ENCODE measurements at places on chromosomes 1 and 21.

DNA sequence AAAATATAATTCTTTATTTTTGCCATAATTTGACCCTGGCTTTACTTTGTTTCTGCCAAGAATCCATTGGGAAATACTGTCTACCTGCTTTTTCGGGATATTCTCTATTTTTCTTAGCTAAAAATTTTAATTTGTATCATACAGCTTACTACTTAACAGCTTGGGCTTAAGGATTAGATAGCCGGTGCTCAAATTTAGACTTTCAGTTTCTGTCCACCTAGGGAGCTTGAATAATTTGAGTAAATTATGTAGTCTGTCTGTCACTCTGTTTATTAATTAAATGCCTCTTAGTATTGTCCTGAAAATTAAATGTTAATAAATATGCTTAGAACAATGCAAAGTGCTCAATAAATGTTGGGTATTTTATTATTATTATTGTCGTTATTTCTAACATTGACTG is 6.7 kb downstream of the SYCP1 start:
- H3K27ac ChIP-seq: no peak overlapping the region
- H3K27me3 ChIP-seq: peaks cover 2% of the 10 kb centered on the region
- no peak overlapping the region for H3K4me3 ChIP-seq
- DNase-seq: no peak
- no peaks in the 10 kb centered on the region for H3K36me3 ChIP-seq

DNA sequence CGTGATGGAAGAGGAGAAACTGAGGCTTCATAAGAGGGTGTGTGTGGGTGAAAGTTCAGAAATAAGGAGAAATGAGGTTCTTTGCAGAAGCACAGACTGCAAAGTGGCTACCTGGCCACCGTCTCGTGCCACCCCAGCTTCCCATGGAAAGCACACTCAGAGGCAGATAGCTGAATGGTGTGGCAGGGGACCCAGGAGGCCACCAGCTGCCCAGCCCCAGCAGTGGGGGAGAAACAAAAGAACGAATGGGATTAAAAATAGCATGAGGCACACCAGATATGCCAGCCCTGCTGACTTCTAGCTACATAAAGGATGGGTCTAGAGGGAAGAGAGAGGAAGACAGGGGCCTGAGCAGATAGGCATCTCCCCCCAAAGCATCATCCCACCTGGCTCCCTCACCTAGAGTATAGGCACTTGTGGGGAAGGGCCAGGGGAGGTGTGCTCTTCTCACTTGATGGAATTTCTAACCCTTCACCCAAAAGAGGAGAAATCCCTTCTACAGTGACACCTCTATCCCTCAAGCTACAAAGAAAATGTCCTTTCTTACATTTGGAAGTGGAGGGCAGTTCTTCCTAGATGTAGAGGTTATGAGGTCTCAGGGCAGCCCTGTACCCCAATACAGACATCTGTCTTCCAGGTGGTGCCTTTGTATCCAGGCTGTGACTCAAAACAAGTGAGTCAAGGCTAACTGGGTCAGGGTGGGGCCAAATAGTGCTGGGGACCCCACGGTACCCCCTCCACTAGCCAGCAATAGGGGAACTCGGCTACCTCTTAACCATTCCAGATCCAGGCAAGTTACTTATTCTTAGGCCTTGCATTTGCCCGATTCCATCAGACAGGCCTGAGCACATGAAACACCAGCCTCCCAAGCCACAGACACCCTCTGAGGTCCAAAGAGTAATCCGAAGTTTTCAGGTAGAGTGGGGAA is 3.5 kb downstream of the HDGF start:
- no peak for DNase-seq
- H3K36me3 ChIP-seq: peaks cover 27% of the 10 kb centered on the region
- H3K27ac ChIP-seq: peak overlapping the region; percentile 88
- H3K27me3 ChIP-seq: no peaks in the 10 kb centered on the region

DNA sequence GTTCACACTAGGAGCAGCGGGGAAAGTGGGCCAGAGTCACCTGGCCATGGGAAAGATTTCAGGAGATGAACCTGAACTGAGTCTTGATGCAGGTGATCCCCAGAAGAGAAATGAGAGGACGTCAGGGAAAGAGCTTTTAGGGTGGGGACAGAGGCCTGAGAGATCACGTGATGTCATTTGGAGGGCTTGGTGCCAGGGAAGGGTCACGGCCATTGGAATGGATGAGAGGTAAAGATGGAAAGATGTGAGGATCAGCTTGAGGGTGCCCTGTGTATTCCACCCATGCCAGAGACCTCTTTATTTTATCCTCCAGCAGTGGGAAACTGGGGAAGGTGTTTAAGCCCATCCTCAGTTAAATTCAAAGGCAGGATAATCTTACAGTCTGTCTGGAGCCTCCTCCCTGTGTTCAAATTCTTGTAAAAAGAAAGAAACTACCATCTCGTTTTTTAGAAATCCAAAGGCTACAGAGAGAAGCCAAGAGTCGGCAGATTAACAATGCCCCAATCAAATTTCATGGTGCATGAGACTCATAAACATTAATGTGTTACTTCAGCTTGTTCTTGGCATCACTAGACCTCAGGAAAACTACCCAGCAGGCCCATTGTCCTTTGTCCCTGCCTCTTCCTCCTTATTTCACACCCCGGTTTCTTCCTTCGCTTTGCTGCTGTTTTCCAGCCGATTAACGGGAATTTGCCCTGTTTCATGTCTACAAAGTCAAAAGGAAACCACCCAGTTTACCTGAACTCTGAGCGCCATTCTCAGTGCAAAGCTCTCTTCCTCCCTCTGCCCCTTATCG is 93.1 kb upstream of the LRRC8D start:
- H3K36me3 ChIP-seq: no peaks in the 10 kb centered on the region
- H3K4me1 ChIP-seq: peaks cover 24% of the 10 kb centered on the region
- DNase-seq: no peak
- no peak overlapping the region for H3K4me3 ChIP-seq
- H3K27me3 ChIP-seq: no peaks in the 10 kb centered on the region

DNA sequence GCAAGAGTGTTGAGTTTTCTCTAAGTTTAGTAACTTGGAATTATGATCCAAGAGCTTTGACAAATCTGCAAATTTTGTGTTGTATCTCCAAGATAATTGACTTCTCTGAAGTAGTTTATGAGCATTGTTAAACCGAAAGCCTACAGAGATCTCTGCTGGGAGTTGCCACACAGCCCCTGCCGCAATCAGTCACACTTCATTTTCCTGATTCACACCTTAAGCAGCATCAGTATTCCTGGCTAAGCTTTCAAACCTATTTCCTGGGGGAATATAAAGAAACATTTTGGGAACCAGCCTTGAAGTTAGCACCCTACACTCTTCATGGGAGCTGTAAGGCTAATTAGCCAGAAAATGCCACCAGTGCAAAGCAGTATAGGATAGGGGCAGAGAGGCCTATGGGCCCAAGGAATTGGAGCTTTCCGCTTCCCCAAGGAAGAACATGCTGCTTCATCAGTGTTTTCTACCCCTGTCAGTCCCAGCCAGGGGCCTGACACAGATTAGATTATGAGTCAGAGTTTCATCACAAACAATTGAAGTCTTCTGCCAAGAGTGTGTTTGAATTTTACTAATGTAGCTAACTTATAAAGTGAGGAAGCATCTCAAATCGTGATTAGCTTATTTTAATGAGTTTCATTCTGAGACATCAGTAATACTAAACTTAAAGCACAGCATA is 23.2 kb upstream of the CACYBP start:
- no peak overlapping the region for H3K27ac ChIP-seq
- no peaks in the 10 kb centered on the region for H3K27me3 ChIP-seq
- peak; percentile 53 for DNase-seq
- H3K4me1 ChIP-seq: peaks cover 10% of the 10 kb centered on the region

GRCh38 chr1:2172551-2173146 is 21.9 kb downstream of the FAAP20 start:
- H3K4me3 ChIP-seq: no peak overlapping the region
- DNase-seq: no peak
- no peaks in the 10 kb centered on the region for H3K36me3 ChIP-seq
- peaks cover 8% of the 10 kb centered on the region for H3K4me1 ChIP-seq
- H3K27ac ChIP-seq: no peak overlapping the region

DNA sequence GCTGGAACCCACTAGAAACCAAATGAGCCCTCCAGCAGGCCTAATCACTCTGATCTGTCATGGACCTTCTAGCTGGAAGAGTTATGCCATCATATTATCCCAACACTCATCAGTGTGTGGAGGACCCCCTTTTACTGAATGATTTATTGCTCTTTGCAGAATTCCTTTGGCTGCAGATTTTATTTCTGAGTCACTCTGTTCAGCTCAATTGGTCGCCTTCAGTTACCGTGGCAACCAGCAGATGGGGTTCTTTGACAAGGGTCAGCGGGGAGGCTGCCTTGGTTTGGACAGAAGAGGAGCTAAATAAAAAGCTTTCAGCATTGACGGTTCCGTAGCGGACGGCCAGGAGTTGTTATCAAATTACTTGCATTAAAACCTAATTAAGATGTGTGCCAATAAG is 220.1 kb downstream of the SDCCAG8 start:
- DNase-seq: no peak
- H3K36me3 ChIP-seq: no peaks in the 10 kb centered on the region
- no peak overlapping the region for H3K27ac ChIP-seq
- peaks cover 12% of the 10 kb centered on the region for H3K4me1 ChIP-seq

DNA sequence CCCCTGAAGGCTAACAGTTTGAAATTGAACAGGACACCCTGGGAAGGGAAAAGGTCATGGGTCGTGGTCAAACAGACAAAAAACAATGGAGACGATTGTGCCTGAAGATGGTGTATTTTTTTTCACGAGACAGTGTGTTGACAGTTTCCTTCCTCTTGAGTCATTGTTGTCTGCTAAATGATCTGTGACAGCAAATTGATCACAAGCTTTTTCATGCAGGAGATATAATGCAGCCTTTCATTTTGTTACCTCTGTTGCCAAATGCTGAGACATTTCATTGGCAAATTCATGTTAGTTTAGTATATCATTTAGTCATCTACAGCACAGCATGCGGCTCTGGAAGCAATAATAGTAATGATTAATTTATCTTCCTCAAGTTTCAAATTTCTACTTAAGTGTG is 27.7 kb downstream of the UBE2U start:
- no peak for DNase-seq
- no peaks in the 10 kb centered on the region for H3K27me3 ChIP-seq
- no peak overlapping the region for H3K27ac ChIP-seq
- H3K4me3 ChIP-seq: no peak overlapping the region
- peaks cover 8% of the 10 kb centered on the region for H3K4me1 ChIP-seq

- no peaks in the 10 kb centered on the region for H3K4me1 ChIP-seq
- peak; percentile 57 for DNase-seq
- H3K27me3 ChIP-seq: no peaks in the 10 kb centered on the region
- peak overlapping the region; percentile 37 for H3K27ac ChIP-seq
- no peak overlapping the region for H3K4me3 ChIP-seq
Observed at GRCh38 chr1:4699376-4700301, 45.2 kb downstream of the AJAP1 start.

GRCh38 chr1:239270509-239270908 is 115.9 kb upstream of the CHRM3 start:
- DNase-seq: no peak
- H3K36me3 ChIP-seq: no peaks in the 10 kb centered on the region
- H3K27me3 ChIP-seq: no peaks in the 10 kb centered on the region
- no peaks in the 10 kb centered on the region for H3K4me1 ChIP-seq
- H3K27ac ChIP-seq: no peak overlapping the region
- H3K4me3 ChIP-seq: no peak overlapping the region

Data from osteoblast (primary cell).